ENCODE measurements at places on chromosomes 6 and 20.

- DNase-seq = no peak
Measured at GRCh38 chr20:46870041-46870440, 24.6 kb upstream of the EYA2 start.

DNA sequence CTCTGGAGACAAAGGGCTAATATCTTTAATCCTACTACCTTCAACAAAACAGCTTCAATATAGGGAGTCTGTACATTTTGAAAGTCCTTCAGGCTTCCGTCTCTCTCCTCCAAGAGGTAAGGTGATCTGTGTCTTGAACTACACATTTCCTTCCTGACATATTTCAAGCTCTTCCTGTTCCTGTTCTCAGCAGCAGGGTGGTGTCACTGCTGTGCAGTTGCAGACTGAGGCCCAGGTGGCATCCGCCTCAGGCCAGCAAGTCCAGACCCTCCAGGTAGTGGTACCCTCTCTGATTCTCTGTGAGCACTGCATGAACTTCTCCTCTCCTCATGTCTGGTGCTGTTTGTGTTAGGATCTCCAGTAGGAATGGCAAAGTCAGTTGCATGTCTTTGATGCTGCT is 7.8 kb downstream of the NFYA start:
- no peak for DNase-seq

DNA sequence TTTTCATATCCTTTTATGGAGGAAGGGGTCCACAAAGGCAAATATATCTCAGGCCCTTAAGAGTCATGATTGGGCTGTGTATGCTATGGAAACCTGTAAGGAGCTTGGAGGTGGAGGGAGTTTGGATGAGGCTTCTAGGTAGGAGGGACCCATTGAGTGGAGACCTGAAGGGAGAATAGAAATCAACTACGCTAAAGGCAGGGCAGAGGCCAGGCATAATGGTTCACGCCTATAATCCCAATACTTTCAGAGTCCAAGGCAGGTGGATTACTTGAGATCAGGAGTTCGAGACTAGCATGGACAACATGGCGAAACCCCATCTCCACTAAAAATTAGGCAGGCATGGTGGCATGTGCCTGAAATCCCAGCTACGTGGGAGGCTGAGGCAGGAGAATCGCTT is 34.4 kb upstream of the ZNF217 start:
- DNase-seq = no peak

DNA sequence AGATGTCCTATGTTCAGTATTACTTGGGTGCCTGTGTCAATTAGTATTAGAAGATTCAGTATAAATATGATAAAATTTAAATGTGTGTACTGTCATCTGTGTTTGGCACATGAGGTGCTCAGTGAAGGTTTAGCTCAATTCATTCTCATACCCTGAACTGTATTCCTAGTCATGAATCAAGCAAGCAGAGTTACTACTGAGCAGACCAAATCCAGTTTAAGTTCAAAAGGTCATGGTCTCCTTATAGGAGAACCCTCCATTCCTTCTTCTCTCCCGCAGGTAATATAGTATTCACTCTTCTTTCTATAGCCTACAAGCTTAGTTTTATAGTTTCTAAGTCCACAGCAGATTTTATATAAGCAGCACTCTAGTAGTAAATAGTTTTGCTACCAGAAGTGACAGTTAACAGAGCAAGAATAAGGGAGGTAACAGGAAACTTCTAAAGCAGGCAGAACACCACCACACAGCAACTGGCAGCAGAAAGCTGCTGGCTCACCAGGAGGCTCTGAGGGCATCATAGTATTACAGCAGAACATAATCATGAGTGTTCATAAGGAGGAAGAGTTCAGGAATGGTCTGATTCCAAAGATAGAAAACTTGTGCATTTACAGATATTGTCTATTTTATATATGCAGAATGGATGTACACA is 133.2 kb downstream of the SLC16A10 start:
- DNase-seq = no peak

- DNase-seq = no peak
Measured at GRCh38 chr6:135990439-135990838, 138.9 kb downstream of the PDE7B start.

GRCh38 chr6:3281631-3282475 is 23.1 kb downstream of the PSMG4 start:
- no peak for DNase-seq

GRCh38 chr6:4441981-4442434 is 306.6 kb upstream of the ECI2 start:
- no peak for DNase-seq

DNA sequence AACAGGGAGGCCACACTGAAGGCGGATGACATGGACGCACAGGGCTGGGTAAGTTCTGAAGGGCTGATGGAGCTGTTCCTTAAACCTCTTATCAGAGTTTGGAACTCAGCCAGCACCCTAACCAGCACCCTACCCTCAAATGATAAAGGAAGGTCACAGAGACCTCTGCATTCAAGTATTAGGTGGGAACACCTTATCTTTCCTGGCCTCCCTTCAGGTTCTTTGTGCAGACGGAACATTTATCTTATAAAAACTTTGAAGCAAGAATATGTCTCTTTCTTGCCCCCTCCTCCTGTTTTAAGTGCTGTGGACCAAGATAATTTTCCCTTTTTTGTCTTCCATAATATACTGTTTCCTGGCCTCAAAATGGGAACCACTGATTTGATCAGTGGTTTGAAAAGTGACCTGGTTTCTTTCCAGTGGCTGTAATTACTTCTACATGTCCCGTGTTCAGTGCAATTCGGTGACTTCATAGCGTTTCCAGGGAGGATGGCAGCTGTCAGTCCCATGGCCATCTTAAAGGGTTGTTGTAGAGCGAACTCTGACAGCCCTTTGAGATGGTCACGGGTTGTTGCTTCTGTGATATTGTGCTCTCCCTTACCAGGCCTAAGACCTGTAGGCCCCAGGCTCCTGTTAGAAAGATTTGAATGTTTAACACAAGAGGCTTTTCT is 213.2 kb upstream of the MYLIP start:
- DNase-seq = no peak

- no peak for DNase-seq
Measured at GRCh38 chr6:4021854-4022695, 56.9 kb downstream of the FAM217A start.

GRCh38 chr6:33785778-33786177 is 3.2 kb downstream of the LEMD2 start:
- DNase-seq = no peak

GRCh38 chr6:117676577-117677218 is 1.4 kb downstream of the NUS1 start:
- DNase-seq = no peak

- no peak for DNase-seq
Measured at GRCh38 chr6:106692819-106693208, 63.4 kb downstream of the QRSL1 start.

- no peak for DNase-seq
Measured at GRCh38 chr6:52829046-52829817, 11.4 kb downstream of the GSTA5 start.

GRCh38 chr6:149266659-149267058 is 50.9 kb upstream of the TAB2 start:
- DNase-seq = no peak

DNA sequence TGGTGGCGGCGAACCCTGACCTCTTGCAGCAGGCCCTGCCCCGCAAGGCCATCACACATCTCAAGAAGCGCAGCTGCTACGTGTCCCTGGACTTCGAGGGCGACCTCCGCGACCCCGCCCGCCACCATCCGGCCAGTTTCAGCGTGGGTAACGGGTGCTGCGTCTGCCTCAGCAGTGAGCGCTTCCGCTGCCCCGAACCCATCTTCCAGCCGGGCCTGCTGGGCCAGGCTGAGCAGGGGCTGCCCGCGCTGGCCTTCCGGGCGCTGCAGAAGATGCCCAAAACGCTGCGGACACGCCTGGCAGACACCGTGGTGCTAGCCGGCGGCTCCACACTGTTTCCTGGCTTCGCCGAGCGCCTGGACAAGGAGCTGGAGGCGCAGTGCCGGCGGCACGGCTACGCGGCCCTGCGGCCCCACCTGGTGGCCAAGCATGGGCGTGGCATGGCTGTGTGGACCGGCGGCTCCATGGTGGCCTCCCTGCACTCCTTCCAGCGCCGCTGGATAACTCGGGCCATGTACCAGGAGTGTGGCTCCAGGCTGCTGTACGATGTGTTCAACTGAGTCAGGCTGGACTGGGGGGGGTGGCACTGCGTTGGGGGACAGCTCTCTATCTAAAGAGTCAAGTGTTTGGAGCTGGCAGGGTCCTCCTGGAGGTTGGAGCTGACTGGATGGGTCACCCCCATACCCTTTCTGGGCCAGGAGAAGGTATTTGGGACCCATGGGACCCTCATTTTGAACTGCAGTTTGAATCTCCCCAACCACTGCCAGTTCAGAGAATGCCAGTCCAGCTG is 1.1 kb downstream of the ACTL10 start:
- DNase-seq = no peak

DNA sequence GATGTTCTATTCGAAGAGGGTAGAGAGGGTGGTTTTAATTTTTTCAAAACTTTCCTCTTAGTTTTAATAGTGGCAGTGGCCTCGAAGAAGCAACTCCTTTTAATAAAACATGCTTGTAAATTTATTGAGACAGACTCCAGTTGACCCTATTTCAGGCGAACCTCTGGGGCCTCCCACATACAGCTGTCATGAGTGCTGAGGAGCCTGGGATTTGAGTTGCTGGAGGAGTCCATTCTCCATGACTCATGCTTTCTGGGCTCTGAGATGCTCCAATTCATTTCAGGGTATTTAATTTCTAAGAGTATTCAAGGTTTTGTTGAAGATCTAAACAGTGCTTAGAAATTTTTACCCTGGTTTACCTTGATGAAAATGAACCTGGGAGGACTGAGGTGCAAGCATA is 580.4 kb downstream of the CBLN4 start:
- no peak for DNase-seq

DNA sequence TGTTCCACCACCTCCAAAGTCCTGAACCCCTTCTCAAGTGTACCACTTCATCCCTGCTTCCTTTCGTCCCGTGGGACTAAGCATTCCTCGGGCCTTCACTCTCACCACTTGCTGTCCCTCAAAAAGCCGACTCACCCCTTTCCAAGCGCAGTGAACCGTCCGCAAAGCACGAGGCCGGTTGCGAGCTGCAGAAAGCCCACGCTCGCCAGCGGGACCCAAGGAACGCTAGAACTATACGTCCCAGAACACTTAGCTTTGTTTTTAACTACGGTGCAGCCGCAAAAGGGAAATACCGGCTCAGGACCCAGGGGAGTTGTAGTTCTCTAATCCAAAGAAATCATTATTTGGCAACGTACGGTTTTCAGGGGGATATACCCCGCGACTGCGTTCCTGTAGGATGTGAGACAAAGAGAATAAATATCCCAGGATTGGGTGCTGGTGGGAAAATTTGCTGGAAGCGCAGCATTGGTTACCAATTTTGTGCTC is 416 bp upstream of the POLR1H start:
- DNase-seq = no peak

GRCh38 chr20:3166338-3166912 is 6.8 kb upstream of the FASTKD5 start:
- DNase-seq = no peak

GRCh38 chr20:56606174-56606945 is 22.7 kb upstream of the TFAP2C start:
- DNase-seq = no peak

DNA sequence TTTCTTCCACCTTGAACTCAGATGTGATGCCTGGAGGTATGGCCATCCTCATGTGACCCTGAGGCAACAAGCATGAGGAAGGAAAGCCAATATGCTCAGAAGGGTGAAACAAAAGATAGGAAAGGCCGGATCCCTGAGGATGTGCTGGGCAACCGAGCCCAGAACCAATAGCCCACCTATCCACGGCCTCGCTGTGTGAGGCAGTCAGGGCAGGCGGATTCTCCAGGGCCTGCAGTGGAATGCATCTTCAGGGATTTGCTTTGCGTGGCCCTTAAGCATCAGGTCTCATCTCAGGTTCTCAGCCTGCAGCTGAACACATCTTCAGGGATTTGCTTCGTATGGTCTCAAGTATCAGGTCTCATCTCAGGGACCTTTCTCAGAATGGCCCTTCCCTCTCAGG is 139.8 kb downstream of the ANKRD60 start:
- no peak for DNase-seq

DNA sequence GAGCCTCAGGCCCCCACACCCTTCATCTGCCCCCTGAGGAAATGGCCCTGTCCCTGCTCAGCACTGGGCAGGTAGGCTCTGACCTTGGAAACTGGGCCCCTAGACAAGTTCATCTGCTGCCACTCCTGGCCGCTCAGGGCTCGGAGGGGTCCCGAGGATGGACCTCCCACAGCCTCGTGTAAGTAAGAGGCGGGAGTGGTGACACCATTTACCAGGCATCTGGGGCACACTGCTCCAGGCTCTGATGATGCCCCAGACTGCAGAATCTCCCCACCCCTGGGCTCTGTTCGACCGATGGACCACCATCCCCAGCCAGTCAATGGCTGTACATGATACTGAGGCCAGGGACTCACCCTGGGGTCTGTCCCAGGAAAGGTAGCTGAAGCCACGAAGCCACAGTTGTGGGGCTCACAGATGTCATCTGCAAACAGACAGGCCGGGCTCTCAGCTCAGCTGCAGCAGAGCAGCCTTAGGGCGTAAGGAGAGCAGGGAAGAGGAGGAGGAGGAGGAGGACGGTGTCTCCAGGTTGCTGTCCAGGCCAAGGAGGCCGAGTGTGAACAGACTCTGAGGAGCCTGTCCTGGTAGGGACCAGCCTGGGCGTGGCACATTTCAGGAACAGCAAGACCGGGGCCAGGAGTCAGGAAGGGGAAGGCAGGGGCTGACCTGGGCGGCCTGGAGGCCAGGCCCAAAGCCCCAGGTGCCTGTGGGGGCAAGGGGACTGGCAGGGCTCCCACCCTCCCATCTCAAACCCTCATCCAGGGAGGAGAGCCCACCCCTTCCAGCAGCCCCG is 300.4 kb downstream of the TAF4 start:
- DNase-seq = no peak

- no peak for DNase-seq
Measured at GRCh38 chr6:85472744-85473143, 22.9 kb downstream of the NT5E start.

- no peak for DNase-seq
Measured at GRCh38 chr6:5098501-5099270, 13.5 kb downstream of the PPP1R3G start.

GRCh38 chr6:124683507-124683906 is 278.7 kb upstream of the RNF217 start:
- DNase-seq = no peak

- no peak for DNase-seq
Measured at GRCh38 chr6:11810854-11811643, 32.4 kb upstream of the ADTRP start.

GRCh38 chr6:43355862-43356590 is 13.4 kb downstream of the ZNF318 start:
- no peak for DNase-seq

GRCh38 chr6:71289802-71290175 is 1.2 kb downstream of the OGFRL1 start:
- no peak for DNase-seq

DNA sequence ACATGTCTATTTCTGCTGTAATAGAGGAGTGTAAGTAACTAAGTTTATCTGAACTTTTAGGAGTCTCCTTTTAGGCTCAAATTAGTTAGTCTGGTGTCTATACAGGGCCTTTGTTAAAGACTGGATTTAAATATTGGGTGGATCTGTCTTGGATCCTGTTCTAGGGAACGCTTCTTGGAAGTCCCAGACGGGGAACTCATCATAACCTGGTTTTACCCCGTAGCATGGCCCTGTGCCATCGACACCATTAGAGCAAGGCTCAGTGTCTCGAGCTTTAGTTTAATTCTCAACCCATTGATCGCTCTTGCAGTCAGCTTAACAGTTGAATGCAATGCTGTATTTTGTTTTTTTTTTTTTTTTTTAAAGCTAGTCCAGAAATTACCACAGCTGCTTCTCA is 89.9 kb downstream of the CARMIL1 start:
- DNase-seq = no peak

All from NCI-H1694 (cell line).